Mesenchymal stem cell (in vitro differentiated cells and primary cell): ENCODE measurements at places on chromosomes 2 and 18.

GRCh38 chr2:1856475-1856874 lies 112.2 kb upstream of the PXDN start:
- DNase-seq = no peak

- no peak for DNase-seq
These were observed 127.3 kb upstream of the IL1R2 start for GRCh38 chr2:101864426-101864825.

DNA sequence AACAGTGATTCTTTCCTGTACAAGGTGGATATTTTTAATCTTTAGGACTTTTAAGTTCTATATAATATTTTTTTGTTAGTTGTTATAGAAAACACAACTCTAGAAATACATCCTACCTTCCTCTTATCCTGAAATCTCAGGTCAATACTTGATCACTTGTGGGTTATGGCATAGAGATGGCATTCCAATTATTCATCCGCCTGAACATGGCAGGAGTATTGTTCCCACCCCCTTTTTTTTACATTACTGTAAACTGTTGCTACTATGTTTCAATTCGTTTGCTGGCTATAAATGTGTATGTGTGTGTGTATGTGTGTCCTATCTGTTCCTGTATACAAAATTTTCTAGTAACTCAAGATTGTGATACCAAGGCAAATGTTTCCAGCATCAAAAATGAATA lies 43.3 kb upstream of the FN1 start:
- DNase-seq = no peak

GRCh38 chr2:63406641-63407040 lies 181.6 kb downstream of the WDPCP start:
- no peak for DNase-seq

DNA sequence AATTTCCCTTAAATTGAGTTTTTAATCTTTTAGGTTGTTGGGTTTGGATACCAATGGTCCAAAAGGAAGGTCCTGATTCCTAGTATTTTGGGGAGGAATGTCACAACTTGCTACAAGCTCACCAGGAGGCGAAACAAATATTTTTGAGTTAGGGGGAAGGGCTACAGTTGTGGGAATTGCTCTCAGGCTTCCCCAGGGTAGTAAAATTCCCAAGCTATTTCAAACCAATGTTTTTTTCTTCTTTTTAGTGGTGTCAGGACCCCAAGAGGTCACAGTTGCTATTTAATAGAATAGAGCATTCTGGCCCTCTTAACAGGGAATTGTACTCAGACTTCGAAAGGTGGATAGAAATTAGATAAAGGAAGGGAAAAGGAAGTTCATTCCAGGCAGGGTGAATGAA lies 68.5 kb upstream of the ST3GAL5 start:
- DNase-seq = no peak

GRCh38 chr2:120935339-120936313 lies 200.0 kb downstream of the GLI2 start:
- peak; percentile 75 for DNase-seq

DNA sequence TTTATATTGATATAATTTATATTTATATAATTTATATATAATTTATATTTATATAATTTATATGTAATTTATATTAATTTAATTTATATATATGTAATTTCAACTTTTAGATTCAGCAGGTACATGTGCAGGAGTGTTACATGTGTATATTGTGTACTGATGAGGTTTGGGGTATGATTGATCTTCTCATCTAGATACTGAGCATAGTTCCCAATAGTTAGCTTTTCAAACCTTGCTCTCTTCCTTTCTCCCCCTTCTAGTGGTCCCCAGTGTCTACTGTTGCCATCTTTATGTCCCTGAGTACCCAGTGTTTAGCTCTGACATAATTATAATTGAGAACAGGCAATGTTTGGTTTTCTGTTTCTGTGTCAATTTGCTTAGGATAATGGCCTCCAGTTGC lies 1335.3 kb upstream of the CDH2 start:
- no peak for DNase-seq

DNA sequence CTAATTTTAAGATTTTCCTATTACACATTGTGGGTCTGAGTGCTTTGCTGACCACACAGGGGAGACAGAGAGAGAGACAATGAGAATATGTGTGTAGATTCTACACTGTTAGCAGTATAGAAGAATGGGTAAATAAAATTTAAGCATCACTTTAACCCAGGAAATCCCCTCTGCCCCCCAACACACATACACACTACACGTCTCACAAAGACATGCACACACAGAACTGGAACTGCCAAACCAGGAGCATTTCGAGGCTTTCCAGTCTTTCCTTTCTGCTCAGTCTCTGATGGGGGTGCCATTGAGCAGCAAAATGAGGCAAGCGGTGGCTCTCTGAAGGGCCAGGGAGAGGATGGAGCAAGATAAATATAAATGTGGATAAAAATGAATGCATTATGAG lies 2.5 kb downstream of the MERTK start:
- DNase-seq = peak; percentile 53

DNA sequence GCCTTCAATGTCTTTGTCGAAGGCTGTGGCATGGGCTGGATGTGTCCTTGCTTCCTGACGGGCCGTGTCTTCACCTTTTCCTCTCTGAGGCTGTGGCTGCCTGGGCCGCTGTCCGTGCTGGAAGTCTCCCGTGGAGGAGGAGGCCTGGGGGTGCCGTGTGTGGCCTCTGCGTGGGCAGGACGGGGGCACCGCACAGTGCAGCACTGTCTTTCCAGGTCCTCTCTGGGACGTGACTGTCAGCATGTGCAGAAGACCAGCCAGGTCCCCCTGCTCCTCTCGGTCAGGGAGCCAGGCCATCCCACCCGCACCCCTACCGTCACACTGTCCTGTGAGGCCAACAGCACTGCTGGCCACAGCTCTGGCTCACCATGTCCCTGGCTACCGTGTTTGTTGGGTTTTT lies 64.4 kb upstream of the ZNF236 start:
- DNase-seq = no peak

DNA sequence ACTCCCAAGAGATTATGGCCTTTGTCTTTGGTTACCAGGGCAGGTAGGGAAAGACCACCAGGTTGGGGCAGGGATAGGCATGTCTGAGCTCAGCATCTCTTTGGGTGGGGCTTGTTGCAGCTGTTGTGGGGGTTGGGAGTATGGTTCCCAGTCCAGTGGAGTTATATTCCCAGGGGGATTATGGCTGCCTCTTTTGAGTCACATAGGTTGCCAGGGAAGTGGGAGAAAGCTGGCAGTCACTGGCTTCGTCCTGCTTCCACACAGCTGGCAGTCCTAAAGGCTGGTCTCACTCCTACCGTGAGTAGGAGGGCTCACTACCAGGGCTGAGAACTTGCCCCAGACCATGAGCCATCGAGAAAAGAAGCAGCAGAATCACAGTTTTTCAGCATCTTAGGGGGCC lies 79.1 kb downstream of the LYPD6 start:
- DNase-seq = no peak
